ENCODE measurements at places on chromosomes 13 and 19.

GRCh38 chr13:39272994-39273393 lies 234.7 kb downstream of the NHLRC3 start:
- DNase-seq: no peak

- no peak for DNase-seq
Measured at GRCh38 chr19:38606131-38606530, 11.6 kb downstream of the MAP4K1 start.

DNA sequence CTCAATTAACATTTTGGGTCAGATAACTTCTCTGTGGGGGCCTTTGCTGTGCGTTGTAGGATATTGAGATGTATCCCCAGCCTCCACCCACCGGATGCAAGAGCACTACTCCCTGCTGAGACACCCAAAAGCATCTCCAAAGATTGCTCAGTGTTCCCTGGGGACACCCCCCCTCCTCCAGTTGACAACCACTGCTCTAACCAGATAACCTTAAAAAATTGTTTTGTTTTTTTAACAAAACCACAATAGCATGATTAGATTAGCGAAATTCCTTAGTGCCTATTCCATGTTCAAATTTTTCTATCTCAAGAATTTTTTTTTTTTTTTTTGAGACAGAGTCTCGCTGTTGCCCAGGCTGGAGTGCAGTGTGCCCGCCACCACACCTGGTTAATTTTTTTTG lies 2.6 kb upstream of the EPN1 start:
- DNase-seq: no peak

DNA sequence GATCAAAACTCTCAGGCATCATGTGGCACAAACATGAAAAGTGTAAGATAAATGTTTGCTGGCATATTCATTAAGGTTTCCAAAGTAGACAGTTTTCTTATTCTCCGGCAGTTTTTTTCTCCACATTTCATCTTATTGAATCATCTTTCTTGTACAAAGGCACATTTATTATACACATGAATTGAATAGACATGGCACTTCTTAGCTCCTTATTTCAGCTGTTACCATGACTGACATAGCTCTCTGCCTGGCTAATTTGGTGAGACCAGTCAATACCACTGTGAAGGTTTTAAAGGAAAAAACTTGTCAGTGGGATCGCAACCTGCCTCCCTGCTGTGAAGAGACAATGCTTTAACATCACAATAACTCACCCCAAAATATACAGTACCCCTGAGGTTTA lies 285.0 kb upstream of the PCDH20 start:
- DNase-seq: no peak

- DNase-seq: no peak
Measured at GRCh38 chr13:20291675-20292074, 59.6 kb upstream of the GJB6 start.

DNA sequence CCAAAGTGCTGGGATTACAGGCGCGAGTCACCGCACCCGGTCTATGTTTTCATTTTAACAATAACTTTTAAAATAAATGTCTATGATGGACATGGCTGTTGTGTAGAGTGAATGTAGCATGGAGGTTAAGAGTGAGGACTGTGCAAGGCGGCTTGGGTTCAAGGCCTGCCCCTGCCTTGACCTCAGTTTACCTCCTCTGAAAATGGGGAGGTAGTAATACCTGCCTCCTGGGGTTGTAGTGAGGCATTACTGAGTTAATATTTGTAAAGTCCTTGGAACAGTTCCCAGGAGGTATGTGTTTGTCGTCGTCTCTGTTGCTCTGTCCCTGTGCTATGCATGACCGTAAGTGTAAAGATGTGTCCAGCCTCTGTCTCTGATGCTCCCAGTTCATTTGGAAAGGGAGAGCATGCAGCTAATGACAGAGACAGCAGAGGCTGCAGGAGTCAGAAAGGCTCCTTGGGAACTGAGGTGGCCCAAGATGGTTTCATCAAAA lies 9.4 kb downstream of the GARRE1 start:
- no peak for DNase-seq

DNA sequence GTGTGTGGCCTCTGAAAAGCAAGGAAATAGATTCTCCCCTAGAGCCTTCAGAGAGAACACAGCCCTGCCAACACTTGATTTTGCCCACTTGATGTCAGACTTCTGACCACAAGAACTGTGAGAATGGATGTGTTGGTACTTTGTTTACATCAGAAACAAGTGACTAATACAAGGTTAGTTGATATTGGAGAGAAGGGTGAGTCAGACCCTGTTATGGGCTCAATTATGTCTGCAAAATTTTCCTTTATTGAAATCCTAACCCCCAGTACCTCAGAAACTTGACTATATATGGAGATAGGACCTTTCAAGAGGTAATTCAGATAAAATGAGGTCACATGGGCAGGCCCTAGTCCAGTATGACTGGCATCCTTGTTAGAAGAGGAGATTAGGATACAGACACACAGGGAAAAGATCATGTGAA lies 226.7 kb downstream of the RFC3 start:
- DNase-seq: no peak

DNA sequence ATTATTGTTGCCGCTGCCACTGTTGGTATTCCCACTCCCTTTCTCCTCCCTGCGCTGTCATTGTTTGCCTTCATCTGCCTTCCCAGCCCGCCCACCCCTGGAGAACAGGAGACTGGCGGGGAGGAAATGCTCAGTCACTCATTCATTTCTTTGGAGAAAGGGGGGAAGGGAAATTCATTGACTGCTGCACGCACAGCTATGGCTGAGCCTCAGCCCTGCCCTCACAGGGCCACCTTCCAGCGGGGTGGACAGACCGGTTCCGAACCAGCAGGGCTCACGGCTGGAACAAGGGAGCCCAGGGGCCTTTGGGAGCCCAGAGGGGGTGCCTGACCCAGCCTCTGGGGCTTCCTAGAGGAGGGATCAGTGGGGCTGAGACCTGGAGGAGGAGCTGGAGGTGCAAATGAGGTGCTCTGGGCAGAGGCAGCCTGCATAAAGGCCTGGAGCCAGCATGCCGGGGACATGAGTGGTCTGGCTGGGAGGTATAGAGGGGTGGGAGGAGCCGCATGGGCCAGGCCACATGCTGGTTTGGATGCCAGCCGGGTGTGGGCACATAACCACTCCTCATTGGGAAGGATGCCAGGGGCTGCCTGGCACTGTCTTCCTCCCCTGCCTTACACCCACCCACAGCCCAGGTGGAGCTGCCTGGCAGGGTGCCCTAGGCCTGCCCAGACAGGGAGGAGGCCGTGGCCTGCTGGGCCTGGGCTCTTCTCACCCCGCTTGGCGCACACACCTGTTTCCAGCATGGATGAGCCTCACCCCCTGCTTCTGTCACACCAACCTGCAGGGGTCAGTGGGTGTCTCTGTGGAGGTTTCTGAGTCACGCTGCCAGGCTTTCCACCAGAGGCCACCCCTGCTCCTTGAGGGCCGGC lies 26.8 kb downstream of the PPP5C start:
- DNase-seq: no peak

DNA sequence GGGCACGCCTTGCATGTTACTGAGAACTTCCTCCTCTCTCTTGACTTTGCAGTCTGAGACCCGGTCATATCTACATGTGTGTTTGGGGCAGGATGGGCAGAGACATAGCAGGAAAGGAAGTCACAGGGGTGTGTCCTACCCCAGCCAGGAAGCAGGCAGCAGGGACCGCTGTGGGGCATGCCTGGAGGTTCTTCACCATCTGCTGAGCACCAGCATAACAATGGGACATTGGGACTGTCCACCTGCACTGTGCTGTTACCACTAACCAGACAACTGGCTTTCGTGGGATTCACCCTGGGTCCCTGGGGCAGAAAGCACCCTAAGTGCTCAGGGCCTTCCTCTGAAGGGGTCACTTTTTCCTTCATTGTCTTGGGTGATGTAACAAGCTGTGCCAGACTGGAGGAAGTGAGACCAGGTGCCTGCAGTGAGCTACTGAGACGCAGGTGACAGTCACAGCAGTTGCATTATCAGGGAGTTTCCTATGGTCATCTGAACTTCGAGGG lies 2.6 kb upstream of the HAUS5 start:
- no peak for DNase-seq

GRCh38 chr19:19630062-19630414 lies 2.0 kb upstream of the LPAR2 start:
- no peak for DNase-seq
